Activated naive CD8-positive, alpha-beta T cell treated with anti-CD3 and anti-CD28 coated beads, Interleukin-2, amount 10 ng/mL, durations not matched to agents 7 days and 5 days (primary cell): ENCODE measurements at places on chromosomes 2 and 18. TPM values are rescaled to one million over a fixed set of nuclear protein-coding genes. Genes with fewer than 3 reads are reported as not detected.

The ELOA2 gene
- total RNA-seq: not detected

The NYAP2 gene
- not detected for total RNA-seq

The TMBIM1 gene
- total RNA-seq: 61.0 TPM

The UGT1A10 gene
- not detected for total RNA-seq

The UGT1A4 gene
- total RNA-seq: not detected

The TLK1 gene
- 91.5 TPM for total RNA-seq

The CDKL4 gene
- total RNA-seq: 0.50 TPM

The EVX2 gene
- not detected for total RNA-seq

The FSIP2 gene
- total RNA-seq: 0.36 TPM

The NT5C1B gene
- total RNA-seq: not detected

The SERPINB12 gene
- total RNA-seq: not detected

The IL1F10 gene
- not detected for total RNA-seq
